ENCODE measurements at places on chromosomes 2 and 18.
A peak's percentile ranks its signal among the peaks of the same experiment; 100 is the strongest.

DNA sequence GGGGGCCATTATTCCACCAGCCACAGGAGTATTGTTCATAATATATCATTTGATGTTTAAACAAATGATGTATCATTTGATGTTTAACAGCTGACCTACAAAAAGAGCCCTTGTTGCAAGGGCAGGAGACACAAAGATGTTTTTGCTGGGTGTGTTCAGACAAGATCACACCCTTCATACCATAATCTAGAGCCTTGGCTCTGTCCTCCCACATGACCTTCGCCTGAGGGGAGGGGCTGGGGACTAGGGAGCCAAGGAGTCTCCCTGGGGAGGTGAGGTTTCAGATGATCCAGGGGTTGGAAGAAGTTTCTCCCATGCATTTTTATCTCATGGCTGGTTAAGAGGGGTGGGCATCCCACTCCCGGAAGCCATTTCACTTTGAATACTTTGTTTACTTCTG, 33.5 kb downstream of the CDC42EP3 start:
- DNase-seq, result no peak

DNA sequence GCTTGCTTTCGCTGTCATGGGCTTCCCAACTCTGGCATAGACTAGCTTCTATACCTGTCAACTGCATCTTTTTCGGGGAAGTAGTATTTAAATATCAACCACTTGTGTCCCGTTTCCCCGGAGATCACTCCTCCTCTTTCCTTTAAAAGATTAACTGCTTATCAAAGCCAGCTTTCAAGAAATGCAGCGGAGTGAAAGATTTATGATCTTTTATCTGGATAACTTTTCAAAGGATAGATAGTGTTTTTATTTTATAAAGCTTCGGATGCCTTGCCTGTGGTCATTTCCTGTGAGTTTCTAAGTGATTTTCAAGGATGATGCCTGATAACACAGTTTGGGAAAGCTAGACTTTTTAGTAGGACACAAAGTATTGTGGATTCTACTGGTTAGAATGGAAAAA, 2.9 kb upstream of the IGFBP5 start:
- DNase-seq, result no peak

- no peak for DNase-seq
Observed at GRCh38 chr2:62550461-62550860, 44.5 kb upstream of the TMEM17 start.

DNA sequence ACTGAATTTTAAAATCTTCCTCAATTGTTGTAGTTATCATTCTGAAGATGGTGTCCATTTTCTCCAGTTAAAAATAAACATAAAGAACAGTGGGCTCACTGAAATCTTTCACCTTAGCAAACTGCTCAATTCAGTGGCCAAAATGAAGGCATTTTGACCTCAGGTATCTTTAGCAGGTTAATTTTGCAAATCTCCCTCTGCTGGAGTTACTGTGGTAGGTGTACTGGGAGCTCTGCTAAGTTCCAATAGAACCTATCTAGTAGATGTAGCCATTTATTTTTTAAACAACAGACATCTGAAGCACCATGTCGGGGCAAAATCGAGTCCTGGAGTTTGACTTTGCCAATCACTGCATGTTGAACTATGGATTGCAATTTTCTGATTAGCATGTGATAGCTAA, 177.1 kb downstream of the IRS1 start:
- no peak for DNase-seq

DNA sequence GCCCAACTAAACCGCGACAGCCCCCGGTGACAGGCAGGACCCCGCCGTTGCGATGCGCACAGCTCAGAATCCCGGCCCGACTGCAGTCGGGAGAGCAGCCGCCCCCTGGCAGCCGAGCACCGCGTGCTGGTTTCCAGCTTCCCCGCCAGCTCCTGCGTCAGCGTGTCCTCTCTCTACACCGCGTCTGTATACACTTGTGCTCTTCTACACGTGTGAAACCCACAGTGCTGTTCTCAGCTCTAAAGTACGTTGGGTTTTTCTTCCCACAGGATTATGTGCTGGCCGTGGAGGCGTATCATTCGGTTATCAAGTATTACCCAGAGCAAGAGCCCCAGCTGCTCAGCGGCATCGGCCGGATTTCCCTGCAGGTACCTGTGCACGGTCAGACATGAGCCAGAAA, 54.0 kb downstream of the ADI1 start:
- DNase-seq, result no peak

DNA sequence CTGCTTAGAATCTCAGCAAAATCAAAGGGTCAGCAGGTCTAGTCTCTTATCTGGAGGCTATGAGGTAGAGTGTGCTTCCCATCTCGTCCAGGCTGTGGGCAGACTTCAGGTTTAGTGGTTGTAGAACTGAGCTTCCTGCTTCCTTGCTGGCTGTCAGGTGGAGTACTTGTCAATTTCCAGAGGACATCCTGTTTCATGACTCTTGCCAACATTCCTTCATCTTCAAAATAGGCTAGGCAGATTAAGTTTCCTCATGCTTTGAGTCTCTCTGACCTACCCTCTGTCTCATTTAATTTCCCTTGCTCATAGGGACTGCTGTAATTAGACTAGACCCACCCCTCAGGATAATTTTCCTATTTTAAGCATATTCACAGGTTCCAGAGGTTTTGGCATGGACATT, 562.6 kb downstream of the SPAG16 start:
- no peak for DNase-seq

DNA sequence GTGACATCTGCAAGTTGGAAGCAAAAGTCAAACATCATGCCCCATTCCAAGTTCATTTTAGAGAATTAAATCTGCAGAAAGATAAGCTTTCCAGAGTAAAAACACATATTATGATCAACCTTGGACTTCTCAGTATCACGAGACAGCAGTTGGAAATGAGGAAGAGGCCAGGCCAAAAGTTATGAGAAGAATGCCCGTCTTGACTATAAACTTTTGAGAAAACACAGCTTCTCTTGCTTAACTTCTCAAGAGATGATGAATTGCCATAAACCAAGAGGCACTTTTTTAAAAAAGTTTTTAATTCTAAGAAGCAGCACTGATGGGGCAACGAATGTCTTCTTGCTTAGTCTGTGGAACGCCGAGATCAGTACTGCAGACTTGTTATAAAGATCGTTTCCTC, 52.6 kb upstream of the NFU1 start:
- DNase-seq, result no peak

DNA sequence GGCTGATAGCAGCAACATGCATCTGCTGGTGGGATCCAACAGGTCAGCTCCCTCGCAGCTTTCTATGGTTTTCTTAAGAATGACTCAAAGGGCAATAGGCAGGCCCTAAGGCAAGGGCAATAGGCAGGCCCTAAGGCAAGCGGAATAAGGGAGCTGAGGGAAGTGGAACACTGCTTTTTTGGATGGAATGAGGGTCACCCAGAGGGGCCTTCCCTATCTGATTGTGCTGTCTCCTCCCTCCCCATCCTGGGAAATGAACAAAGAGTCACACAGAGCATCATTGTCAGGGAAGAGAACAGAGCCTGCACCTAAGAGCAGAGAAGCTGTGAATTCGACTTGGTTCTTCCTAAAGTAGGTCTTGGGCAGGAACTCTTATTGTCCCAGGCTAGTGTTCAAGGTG, 43.3 kb upstream of the PTPRM start:
- no peak for DNase-seq

- DNase-seq, result peak; percentile 85
Observed at GRCh38 chr2:164910101-164910899, 45.0 kb downstream of the SLC38A11 start.

GRCh38 chr2:121345887-121346286, 60.9 kb upstream of the TFCP2L1 start:
- DNase-seq, result no peak

- no peak for DNase-seq
Observed at GRCh38 chr2:179336782-179337534, 72.3 kb upstream of the SESTD1 start.

DNA sequence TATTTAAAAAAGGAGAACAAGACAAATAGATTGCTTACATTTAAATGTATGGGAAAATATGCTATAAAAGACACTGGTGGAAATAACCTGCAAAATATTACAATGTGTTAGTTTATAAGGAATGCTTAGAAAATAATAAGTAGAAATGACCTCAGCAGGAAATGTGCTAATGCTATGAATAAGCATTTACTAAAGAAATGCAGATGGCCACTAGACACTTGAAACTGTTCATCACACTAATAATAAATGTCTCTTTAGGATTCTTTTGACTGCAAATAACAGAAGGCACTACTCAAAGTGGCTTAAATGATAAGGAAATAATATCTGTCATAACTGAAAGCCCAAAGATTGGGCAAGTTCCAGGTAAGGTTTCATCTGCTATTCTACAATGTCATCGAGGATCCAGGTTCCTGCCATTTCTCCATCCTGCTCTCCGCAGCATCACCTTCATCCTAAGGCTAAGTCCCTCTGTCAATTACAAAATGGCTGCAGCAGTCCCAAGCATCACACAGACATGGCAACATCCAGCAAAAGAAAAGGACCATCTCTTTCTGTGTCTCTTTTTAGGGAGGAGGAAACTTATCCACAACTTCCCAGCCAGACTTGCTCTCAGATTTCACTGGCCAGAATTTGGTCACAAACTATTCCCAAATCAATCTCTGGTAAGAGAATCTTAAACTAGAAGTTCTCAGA, 21.9 kb downstream of the METTL8 start:
- DNase-seq, result no peak

GRCh38 chr2:217228732-217229131, 368.9 kb upstream of the TNP1 start:
- no peak for DNase-seq

DNA sequence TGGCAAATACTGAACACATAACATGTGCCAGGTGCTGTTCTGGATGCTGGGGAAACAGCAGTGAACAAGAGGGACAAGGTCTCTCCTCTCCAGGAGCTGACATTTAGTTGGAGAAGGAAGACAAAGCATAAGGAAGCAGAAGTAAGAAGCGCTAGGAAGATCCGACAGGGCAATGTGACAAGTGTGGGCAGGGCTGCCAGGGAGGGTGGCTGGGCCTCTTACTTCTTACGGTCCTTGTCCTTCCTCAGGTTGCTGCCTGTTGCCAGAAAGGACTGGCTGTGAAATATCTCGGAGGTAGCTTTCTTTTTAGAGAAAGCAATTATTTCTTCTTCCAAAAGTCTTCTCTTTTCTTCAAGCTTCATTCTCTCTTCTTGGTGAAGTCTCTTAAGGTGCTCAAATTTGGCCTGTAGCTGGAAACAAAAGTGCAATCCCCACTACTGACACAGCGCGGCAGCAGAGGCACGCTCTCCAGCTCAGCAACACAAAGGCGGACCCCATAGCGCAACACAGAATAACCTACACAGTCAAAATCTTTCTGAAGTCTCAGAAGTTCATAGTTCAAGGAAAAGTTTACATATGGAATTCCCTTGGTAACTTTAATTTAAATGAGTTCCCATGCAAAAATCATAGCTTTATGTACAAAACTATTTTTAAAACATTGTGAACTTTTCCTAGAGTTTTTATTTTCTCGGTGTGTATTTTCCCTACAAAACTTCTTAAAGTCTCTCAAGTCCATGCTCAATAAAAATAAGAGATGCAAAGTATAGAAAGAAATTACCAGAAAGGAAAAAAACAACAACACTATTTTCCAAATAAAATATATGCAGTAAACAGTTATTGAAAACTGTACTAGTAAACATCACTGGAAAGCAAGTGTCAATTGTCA, 67.7 kb downstream of the SEPTIN10 start:
- peak; percentile 41 for DNase-seq

DNA sequence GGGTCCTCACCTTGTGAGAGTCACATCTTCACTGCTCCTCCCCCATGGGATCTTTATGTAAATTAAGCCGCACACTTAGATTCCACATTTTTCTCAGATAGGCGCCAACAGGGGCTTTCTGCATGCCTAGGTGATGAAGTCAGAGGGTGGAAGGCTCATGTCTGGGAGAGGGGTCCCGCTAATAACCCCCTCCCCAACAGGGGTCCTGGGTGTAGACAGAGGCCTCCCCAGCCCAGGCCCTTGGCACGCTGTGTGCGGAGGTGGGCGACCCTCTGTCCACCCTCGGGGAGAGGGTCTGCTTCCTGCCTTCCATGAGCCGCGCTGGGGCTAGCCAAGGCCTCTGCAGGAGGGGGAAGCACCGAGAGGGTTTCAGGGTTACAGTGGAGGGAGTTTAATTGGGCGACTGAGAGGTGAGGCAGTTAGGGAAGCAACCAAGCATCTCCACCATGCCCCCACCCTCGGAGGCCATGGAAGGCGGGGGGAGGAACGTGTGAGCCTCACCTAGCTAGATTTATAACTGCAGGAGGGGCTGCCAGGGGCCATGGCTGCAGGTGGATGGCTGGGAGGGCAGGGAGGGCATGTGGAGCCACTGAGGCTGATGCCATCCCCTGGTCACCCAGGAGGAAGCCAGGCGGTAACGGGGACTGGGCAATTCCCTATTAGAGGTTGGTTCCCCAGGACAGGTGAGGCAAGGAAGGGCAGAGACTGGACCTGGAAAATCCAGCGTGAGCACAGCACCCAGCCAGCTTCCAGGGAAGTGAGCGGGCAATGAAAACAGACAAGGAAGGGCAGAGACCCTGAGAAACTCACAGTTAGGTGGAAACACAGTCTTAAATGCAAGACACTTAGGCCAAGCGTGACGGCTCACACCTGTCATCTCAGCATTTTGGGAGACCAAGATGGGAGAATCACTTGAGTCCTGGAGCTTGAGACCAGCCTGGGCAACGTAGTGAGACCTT, 7.7 kb upstream of the PXDN start:
- no peak for DNase-seq

DNA sequence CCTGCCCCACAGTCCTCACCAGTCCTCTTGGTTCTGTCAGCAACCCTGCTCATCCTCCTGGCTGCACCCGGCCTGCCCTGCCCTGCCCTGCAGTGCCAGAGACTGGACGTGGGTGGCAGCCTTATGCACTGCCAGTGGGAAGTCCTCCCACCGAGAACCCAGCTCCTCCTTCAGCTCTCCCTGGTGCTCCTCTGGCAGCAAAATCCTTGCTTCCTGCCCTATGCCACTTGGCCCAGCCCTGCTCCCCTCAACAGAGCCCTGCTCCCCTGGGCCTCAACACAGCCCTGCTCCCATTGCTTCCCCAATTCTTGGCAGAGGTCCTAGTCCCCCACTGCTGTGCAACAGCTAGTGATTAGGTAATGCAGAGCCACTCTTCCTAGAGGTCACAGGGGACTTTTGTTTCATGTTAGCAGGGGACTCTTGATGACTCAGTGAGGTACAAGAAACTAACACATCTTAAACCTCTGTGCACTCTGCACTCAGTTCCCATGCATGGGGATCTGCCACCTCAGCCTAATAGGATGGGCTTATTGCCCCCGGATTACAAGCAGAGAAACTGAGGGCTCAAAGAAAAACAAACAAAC, 58.0 kb upstream of the EDAR start:
- no peak for DNase-seq

DNA sequence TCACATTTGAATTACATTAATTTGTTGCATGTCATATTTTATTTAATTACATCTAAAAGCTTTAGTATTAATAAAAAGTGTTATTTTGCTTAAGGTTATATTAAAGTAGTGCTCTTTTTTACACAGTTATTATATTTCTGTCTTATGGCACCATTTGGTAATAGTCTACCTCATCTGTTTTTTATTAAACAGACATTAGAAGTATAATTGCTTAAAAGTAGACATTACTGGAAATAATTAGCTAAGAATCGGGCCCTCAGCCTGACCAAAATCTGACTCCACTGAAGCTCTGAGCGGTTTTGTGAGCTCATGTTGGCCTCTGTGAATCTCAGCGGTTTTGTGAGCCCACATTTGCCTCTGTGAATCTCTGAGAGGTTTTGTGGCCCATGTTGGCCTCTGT, 102.5 kb upstream of the SNTG2 start:
- no peak for DNase-seq
